ENCODE measurements at places on chromosomes 11 and 22.

DNA sequence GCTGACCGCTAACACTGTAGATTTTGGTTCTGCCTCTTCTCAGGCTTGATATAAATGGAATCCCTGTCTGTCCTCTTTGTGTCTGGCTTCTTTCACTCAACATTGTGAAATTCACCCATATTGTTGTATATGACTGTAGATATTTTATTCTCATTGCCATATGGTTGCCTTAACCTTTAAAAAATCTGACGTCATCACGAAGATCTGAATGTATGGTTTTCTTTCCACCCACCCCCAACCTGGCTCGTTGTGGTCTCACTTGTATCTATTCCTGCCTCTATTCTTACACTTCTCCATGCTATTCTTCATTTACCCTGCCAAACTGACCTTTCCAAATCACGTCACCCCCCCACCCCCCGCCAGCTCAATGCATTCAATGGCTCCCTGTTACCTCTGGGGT is 21.9 kb upstream of the C22orf42 start:
- no peak for DNase-seq

GRCh38 chr11:134489728-134490127 is 77.7 kb upstream of the B3GAT1 start:
- DNase-seq, result no peak

DNA sequence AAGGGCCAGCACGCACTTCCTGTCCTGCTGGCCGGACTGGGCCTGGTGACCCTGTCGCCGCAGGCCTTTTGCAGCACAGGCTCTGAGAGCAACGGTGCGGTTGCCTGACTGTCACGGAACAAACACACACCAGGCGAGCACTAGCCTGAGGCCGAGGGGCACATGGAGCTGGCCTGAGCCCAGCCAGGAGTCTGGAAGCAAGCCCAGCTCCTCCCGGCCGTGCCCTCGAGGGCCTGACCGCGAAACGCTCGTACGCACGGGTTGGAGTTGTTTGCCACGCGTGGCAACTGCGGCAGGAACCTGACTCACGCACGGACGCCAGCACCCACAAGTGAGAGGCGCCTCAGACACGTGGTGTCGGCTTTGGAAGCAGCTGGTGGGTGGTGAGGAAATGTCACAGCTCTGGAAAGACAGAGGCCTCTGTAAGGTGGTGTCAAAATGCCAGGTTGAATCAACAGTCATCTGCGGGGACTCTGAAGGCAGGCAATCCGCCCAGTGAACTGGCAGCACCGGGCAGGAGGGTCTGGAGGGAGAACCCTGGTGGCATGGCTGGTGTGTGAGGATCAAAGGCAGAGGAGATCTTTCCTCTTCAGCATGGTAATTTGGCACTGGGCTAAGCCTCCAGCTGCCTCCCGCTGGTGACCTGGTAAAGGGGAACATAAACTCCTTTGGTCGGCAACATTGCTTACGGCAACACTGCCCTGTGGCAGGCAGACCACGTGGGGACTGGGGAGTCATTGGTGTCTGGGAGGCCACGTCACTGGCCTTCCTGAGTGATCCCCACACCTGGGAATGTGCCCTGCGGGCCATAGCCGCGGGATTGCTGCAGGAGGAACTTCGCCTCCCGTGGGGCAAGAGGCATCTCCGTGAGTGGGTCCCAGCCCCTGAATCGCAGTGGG is 15.3 kb upstream of the IL17REL start:
- DNase-seq, result peak; percentile 68

DNA sequence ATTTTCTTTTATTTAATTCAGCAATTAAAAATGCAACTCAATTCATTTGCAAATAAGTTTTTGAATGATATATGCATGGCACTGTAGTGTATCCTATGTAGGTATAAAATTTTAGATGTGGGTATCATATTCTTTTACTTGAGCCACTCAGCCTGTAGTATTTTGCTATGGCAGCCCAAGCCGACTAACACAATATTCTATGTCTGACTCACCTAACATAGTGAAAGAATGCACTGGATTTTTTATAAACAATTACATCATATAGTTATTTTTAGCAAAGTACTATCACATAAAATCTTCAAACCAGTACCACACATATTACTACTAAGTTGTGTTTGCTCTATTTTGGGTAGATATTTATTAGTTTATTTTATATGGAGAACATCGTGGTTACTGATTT is 21.9 kb upstream of the GRIA4 start:
- DNase-seq, result no peak

DNA sequence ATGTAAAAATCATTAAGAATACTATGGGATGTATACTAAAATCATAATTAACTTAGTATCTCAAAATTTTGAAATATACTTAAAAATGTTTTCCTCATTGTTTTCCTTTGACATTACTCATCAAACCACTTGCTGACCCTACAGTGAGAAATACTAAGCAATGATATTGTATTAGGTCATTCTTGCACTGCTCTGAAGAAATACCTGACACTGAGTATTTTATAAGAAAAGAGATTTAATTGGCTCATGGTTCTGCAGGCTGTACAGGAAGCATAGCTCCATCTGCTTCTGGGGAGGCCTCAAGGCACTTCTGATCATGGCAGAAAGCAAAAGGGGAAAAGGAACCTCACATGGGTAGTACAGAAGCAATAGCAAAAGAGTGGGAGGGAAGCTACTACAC is 950.9 kb upstream of the CHORDC1 start:
- no peak for DNase-seq

DNA sequence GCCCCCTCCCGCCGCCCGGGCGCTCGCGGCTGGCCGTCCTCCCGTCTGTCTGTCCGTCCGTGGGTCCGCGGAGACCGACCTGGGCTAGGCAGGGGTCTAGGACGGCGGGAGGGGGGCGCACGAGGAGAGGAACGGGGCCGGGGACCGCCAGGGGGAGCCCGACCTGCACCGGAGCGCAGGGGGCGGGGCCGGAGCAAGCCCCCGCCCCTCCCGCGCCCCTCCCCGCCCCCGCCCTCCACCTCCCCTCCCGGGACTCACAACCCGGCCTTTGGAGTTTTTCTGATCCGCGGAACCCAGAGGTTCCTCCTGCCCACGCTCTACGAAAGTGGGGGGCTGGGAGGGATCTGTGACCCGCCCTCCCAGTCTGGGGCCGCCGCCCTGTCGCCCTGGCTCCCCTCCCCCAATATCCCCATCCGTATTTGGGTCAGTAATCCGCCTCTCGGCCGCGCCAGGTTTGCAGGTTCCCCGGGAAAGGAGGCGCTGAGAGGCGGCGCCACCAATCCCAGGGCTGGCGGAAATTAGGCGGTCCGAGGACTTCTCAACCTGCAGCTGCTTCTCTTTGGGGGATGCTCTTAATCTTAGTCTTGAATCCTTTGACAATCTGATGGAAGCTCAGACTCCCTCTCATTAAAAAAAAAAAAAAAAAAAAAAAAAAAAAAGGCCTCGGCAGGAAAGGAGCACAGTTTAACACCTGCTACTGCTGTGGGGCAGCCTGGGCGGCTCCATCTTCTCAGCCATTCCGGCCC is 925 bp upstream of the KCNJ11 start:
- DNase-seq, result peak; percentile 87

- DNase-seq, result no peak
Measured at GRCh38 chr11:88680806-88681205, 343.3 kb upstream of the CTSC start.

GRCh38 chr11:119624102-119624615 is 104.8 kb downstream of the NECTIN1 start:
- DNase-seq, result no peak

DNA sequence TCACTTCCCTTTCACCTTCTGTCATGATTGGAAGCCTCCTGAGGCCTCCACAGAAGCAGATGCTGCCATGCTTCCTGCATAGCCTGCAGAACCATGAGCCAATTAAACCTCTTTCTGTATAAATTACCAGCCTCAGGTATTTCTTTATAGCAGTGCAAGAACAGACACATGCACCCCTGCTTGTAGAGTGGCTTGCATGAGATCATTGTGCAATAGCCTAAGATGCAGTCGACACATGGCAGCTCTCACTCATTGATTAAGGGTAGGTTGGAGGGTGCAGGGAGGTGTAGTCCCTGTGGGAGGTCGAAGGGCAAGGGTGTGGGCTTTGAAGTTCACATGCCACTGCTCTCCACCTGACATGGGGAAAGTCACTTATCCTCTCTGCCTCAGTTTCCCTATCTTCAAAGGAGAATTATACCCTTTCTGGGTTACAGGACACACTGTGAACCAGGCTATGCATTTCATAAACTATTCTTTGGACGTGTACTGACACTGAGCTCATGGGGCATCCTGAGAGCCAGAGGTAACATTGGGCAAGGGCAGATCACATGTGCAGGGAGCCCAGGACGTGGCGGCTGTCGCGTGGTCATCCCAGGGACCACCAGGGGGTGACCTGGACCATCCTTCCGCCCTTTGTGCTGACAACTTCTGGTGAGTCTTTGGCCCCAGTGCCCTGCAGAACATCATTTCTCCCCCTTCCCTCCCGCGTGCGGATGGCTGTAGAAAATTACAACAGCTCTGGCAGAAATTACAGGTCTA is 69.2 kb upstream of the SHANK2 start:
- peak; percentile 3 for DNase-seq

DNA sequence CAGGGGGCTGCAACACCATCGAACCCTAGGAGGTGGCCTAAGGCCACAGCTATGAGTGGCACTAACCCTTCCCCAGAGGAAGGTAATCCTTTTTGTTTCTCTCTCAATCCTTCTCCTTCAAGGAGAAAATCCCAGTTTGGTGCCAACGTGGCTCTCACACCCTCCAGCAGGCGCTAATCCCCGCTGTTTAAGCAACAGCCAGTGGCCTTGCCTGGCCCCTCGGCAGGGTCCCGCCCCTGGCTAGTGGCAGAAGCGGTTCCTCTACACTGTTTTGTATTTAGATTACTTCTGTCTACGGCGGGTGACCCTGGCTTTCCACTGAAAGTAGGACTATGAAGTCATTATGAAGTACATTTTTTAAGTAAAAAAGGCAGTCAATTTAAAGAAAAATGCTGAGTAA is 15.5 kb downstream of the GNAZ start:
- no peak for DNase-seq

GRCh38 chr22:38699784-38700183 is 959 bp downstream of the JOSD1 start:
- DNase-seq, result no peak

All from activated CD8-positive, alpha-beta memory T cell treated with anti-CD3 and anti-CD28 coated beads, Interleukin-2, amount 50 U/mL, for 4 hours (primary cell).